ENCODE measurements at places on chromosomes 12 and 14. TPM values are rescaled to one million over a fixed set of nuclear protein-coding genes. Genes with fewer than 3 reads are reported as not detected.

Gene HCAR2
- not detected for total RNA-seq

Gene PPM1H
- total RNA-seq: 36.1 TPM

Gene TUNAR
- 63.9 TPM for total RNA-seq

Gene BATF
- not detected for total RNA-seq

Gene C12orf60
- 1.2 TPM for total RNA-seq

Gene ANO4
- 2.9 TPM for total RNA-seq

Gene CMKLR1
- 1.7 TPM for total RNA-seq

Gene RPL10L
- not detected for total RNA-seq

Gene ZDHHC22
- total RNA-seq: 55.2 TPM

Gene DPPA3
- total RNA-seq: 1.2 TPM

DNA sequence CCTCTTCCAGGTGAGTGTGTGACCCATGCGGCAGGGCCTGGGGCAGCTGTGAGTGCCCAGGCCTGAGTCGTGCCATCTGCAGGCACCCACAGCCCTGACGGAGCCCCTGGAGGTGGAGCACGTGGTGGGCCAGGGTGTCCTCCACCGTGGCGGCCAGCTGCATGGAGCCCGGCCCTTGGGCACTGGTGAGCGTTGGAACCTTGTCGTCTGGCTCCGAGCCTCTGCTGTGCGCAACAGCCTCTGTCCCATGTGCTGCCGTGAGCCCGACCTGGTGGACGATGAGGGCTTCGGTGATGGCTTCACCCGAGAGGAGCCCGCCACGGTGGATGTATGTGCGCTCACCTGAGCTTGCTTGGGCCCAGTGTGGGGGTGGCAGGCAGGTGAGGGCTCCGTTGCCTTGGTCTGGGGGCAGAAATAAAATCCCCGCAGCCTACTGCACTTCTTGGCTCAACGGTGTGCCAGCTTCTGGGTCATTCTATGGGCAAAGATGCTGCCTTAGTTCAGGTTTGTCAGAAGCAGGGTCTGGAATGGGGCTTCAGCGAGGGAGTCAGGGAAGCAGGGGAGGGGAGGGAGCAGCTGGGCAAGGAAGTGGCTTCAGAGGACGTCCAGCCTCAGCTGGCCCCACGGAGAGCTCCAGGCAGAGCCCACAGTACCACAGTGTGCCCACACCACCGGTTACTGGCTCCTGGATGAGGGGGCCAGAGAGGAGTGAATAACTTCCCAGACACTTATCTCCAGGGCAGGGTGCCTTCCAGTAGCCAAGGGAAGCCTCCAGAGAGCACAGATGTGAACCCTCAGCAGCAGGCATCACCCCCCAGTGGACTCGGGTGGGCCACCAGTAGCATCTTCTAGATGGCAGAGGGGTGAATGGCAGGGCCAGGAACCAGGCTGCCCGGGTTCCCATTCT is 1.2 kb upstream of the ARL6IP4 start:
- no peak for DNase-seq
- H3K4me3 ChIP-seq: peak overlapping the region; percentile 81
- H3K27me3 ChIP-seq: no peaks in the 10 kb centered on the region
- H3K36me3 ChIP-seq: no peaks in the 10 kb centered on the region
- H3K27ac ChIP-seq: no peak overlapping the region

- H3K27ac ChIP-seq: no peak overlapping the region
- no peaks in the 10 kb centered on the region for H3K36me3 ChIP-seq
- no peak overlapping the region for H3K4me3 ChIP-seq
- no peak for DNase-seq
- H3K27me3 ChIP-seq: no peaks in the 10 kb centered on the region
Observed at GRCh38 chr12:115492553-115492952, 784.9 kb downstream of the MED13L start.

- H3K27ac ChIP-seq: no peak overlapping the region
- no peaks in the 10 kb centered on the region for H3K27me3 ChIP-seq
- no peaks in the 10 kb centered on the region for H3K4me1 ChIP-seq
- DNase-seq: no peak
Observed at GRCh38 chr12:131356485-131357184, 354.3 kb upstream of the SFSWAP start.

GRCh38 chr12:70756118-70756517 is 118.9 kb upstream of the PTPRB start:
- DNase-seq: no peak
- no peak overlapping the region for H3K4me3 ChIP-seq
- H3K4me1 ChIP-seq: no peaks in the 10 kb centered on the region
- no peaks in the 10 kb centered on the region for H3K36me3 ChIP-seq

DNA sequence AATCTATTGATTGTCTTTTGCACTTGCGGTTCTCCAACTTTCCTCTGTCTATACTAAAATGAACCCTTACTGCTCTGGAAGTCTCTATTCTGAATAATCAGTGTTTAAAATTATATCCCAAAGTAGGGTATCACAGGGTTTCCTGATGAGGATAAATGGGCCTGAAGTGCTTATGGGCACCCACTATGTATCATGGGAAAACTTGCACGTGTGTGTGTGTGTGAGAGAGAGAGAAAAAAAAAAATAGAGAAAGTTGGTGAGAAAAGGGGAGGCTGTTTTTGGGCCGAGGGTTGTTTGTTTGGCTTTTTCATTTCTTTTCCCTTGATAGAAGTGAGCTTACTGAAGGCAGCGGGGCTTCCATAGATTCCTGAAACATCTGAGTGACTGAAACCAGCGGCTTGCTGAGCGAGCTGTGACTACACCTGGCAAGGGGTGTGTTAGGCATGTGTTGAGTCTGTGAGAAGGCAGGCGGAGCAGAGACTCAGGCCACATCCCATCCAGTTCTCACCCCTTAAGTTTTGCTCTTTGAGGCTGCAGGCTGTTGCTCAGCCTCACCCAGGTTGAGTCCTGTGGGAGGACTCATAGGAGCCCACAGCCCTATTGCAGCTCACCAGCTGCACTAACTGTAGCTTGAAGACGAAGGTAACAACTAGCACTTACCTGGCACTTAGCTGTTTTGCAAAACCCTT is 17.2 kb downstream of the PPFIBP1 start:
- no peaks in the 10 kb centered on the region for H3K27me3 ChIP-seq
- H3K36me3 ChIP-seq: no peaks in the 10 kb centered on the region
- no peak overlapping the region for H3K27ac ChIP-seq
- DNase-seq: no peak

DNA sequence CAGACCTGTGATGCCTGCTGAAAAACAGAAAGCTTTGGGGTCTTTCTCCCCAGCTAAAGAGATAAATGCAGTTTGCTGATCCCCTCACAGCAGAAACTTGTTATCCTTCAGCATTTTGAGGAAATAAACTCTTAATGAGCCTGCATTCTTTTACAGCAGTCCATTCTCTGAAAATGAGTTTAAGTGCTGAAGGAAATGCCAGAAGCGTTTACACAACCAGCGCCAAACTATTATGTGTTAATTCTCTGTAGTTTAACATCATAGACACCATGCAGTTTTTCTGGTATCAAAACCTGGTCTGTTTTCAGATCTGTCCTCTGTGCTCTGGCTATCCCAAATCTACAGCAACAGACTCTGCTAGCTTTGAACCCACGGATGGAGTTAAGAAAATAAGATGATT is 291.3 kb downstream of the NPAS3 start:
- no peaks in the 10 kb centered on the region for H3K36me3 ChIP-seq
- no peaks in the 10 kb centered on the region for H3K27me3 ChIP-seq
- H3K4me3 ChIP-seq: no peak overlapping the region
- no peak overlapping the region for H3K27ac ChIP-seq

GRCh38 chr12:64824130-64824499 is 332 bp upstream of the TBC1D30 start:
- H3K4me1 ChIP-seq: peaks cover 11% of the 10 kb centered on the region
- no peaks in the 10 kb centered on the region for H3K36me3 ChIP-seq

DNA sequence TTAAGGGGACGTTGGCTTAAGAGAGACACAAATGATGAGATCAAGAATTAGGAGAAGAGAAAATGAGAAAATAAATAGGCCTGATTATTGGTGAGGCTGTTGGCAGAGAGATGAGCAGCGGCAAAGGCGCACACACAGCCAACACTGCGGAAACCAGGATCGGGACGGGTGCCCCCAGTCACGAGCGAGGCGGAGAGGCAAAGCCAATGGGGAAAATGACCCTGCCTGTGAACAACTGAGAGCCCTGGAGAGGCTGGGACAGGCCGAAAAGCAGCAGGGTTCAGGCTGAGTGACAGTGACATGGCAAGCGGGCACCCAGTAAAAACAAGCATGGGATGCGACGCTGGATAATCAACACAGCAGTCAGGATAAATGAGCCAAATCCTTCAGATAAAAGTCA is 21.0 kb downstream of the SLC15A4 start:
- peaks cover 6% of the 10 kb centered on the region for H3K4me1 ChIP-seq
- H3K4me3 ChIP-seq: no peak overlapping the region
- H3K27ac ChIP-seq: no peak overlapping the region
- peaks cover 20% of the 10 kb centered on the region for H3K36me3 ChIP-seq
- DNase-seq: no peak
- no peaks in the 10 kb centered on the region for H3K27me3 ChIP-seq

DNA sequence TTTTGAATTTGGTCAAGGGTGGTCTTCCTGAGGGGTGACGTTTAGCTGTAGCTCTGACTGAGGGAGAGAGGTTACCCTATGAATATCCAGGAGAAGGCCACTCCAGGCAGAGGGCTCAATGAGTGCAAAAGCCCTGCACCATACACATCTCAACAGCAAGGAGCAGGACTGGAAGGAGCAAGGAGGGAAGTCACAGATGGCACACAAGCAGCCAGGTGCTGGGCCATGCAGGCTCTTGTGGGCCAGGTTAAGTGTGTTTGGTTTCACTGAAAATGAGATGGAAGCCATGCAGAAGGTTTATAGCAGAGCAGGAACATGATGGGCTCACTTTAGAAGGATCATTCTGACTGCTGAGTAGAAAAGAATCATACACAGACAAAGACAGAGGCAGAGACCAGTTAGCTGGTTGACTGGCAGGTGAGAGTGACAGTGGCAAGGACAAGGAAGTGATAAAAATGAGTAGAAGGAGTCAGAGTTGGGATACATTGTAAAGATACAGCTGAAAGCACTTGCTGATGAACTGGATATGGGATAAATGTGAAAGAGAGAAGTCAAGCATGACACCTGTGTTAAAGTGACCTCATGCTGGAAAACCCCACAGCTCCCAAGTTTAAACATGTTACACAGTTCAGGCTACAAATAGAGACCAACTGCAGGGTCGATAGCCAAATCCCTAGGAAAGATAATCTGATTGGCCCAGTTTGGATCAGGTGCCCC is 81.2 kb downstream of the PRKD1 start:
- DNase-seq: no peak
- no peaks in the 10 kb centered on the region for H3K4me1 ChIP-seq
- no peaks in the 10 kb centered on the region for H3K36me3 ChIP-seq
- no peak overlapping the region for H3K27ac ChIP-seq
- no peak overlapping the region for H3K4me3 ChIP-seq

DNA sequence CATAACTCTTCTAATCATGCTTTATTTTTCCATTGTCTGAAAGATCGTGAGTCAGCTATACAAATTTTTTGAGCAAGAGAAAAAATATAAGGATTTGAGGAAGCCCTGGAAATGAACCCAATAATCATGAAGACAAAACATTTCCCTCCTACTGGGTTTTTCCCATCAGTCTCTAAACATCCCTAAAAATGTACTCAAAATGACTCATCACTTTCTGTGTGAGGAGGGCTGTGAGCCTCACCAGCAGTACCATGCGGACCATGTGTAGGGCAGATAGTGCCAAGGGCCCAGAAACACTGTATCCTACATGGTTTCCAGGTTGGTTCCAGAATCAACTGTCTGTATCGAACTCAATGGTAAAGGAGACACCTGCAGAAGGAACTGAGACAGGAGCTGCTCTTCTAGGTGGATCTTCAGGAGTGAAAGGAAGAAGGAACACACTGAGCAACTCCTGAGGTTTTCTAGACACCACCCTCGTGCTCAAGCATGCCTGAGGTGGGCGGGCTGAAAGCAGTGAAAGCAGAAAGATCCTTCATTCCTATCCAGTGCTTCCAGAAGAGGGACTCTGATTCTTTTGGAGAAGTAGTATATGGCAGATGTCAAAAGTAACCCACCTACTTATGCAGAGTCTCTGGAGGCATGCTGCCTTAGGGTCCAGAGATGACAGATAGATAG is 48.6 kb upstream of the RHOJ start:
- H3K4me3 ChIP-seq: no peak overlapping the region
- H3K27me3 ChIP-seq: no peaks in the 10 kb centered on the region
- no peaks in the 10 kb centered on the region for H3K36me3 ChIP-seq

DNA sequence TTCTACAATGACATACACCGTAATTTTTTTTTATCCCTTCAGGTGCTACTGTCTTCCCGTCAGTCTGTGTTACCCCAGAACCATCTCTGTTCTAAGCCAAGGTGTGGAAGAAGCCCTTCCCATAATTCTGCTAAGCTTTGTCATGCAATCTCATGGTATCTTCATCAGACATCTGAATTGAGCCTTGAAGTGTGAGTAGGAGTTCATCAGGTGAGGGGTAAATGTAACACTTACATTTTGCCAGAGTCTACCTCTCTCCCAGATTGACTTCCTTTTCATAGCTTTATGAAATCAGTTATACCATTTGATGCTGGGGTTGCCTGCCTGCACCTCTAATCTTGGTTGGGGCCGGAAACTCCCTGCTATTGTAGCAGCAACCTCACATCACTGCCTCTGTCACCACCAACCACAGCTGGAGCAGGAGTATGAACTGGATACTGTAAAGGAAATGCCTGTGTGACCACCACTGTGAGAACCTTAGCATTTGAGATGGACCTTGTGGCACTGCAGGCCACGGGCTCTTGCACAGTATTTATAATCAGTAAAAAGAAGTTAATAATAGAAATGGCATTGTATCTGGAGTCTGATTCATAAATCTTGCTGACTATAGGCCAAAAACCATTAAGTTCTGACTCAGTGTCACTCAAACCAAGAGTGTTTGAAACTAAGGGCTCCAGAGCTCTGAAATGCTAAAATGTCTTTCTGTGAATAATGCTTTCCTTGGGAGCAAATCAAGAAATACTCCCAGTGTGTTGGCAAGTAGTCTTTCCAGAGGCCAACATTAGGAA is 58.7 kb upstream of the STK38L start:
- H3K27me3 ChIP-seq: no peaks in the 10 kb centered on the region
- H3K4me1 ChIP-seq: no peaks in the 10 kb centered on the region
- no peaks in the 10 kb centered on the region for H3K36me3 ChIP-seq
- no peak for DNase-seq
- no peak overlapping the region for H3K27ac ChIP-seq
- no peak overlapping the region for H3K4me3 ChIP-seq

GRCh38 chr14:99819514-99819913 is 26.3 kb downstream of the EML1 start:
- H3K27me3 ChIP-seq: no peaks in the 10 kb centered on the region
- no peak overlapping the region for H3K27ac ChIP-seq
- DNase-seq: no peak
- peaks cover 4% of the 10 kb centered on the region for H3K4me1 ChIP-seq

GRCh38 chr12:114685869-114686268 is 1.9 kb upstream of the TBX3 start:
- no peak overlapping the region for H3K27ac ChIP-seq
- no peak for DNase-seq
- peaks cover 7% of the 10 kb centered on the region for H3K4me1 ChIP-seq
- no peak overlapping the region for H3K4me3 ChIP-seq

DNA sequence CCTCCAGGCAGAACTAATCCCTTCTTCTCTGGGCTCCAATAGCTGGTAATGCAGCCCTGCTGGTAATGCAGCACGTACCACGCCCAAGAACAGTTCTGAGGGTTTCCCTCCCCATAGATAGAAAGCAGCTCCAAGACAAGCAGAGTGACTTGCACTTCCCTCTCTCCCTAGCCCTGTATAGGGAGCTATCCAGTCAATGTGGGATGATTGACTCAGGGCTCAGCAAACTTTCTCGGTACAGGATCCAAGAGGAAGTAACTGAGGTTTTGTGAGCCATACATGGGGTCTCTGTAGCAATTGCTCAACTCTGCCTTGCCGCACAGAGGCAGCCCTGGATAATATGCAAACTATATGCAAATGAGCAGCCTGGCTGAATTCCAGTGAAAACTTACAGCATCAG is 15.5 kb upstream of the FKBP4 start:
- H3K4me1 ChIP-seq: peaks cover 5% of the 10 kb centered on the region
- H3K27ac ChIP-seq: no peak overlapping the region
- H3K36me3 ChIP-seq: no peaks in the 10 kb centered on the region

GRCh38 chr14:72723858-72724530 is 169.9 kb downstream of the DPF3 start:
- no peak overlapping the region for H3K4me3 ChIP-seq
- H3K36me3 ChIP-seq: no peaks in the 10 kb centered on the region

Data from H1 (cell line).